ENCODE measurements at places on chromosomes 16 and 17.

DNA sequence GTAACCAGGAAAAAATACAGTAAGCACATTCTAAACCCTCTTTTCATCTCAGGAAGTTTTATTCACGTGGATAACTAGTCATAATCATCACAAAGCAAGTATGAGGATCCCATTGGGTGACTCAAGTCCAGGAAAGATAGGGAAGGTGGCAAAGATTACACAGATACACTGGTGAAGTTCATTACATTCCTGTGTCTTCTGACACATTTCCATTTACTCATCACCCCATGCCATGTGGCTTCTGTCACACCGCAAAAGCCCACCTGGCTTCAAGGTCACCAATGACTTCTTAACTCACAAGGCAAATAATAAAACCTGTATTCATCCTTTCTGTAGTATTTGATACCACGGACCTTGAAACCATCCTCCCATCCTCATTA lies 17.0 kb downstream of the HS3ST3A1 start:
- no peak for DNase-seq

GRCh38 chr17:55582897-55583296 lies 71.6 kb upstream of the SMIM36 start:
- no peak for DNase-seq

GRCh38 chr17:8143581-8144400 lies 8.4 kb downstream of the PER1 start:
- DNase-seq: no peak

- DNase-seq: no peak
Measured at GRCh38 chr17:73588891-73589290, 55.4 kb downstream of the SDK2 start.

- DNase-seq: no peak
Measured at GRCh38 chr17:1490643-1491442, 1.6 kb downstream of the MYO1C start.

DNA sequence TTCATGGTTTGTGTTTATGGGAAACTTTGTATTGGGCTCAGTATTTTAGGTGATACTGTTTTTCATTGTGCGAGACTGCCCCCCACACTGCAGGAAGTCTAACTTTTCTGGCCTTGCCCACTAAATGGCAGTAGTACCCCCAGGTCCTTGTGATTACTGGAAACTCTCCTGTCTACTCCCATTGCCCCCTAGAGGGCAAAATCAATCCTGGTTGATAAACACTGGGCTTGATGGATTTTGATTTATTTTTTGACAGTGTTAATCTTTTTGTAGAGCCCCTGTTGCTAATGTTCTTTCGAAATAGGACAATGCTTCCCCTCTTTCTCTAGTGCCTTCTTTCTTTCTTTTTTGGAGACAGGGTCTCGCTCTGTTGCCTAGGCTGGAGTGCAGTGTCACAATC lies 15.5 kb downstream of the METTL9 start:
- DNase-seq: no peak

- DNase-seq: no peak
Measured at GRCh38 chr16:13436641-13437412, 483.1 kb upstream of the ERCC4 start.

GRCh38 chr17:46777943-46778915 lies 40.3 kb downstream of the WNT3 start:
- DNase-seq: no peak

DNA sequence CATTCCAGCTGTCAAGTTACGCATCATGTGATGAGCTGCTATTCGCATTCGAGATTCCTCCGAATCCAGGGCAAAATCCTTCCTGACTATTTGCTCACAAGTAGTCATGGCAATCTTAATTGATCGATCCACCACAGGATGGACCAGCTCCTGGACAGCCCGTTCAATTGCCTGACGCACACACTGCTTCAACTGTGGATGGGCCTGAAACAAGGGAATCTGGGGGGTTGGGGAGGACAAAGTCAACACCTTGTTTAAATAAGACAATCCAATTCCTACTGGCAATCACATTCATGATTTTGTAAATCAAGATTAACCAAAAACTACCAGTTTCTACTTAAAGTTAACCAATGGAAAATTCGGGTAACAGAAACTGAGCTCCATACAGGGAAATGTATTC lies 28.4 kb downstream of the SETD6 start:
- DNase-seq: no peak

Data from GOT3 (cell line).